ENCODE measurements at places on chromosomes 3 and 15.

DNA sequence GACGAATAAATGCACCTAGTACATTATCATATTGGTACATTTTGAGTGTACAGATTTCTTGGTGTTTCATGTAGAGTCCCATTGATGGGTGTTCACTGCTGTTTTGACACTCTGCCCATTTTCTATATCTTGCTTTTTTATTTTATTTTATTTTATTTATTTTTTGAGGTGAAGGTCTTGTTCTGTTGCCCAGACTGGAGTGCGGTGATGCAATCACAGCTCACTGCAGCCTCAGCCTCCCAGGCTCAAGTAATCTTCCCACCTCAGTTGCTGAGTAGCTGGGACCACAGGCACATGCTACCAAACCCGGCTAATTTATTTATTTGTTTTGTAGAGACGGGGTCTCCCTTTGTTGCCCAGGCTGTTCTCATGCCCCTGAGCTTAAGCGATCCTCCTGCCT lies 44.2 kb downstream of the DNAJC13 start:
- H3K4me3 ChIP-seq = no peak overlapping the region
- H3K36me3 ChIP-seq = peaks cover 9% of the 10 kb centered on the region
- DNase-seq = no peak
- H3K4me1 ChIP-seq = no peaks in the 10 kb centered on the region
- no peak overlapping the region for H3K27ac ChIP-seq
- H3K27me3 ChIP-seq = no peaks in the 10 kb centered on the region

- peaks cover 6% of the 10 kb centered on the region for H3K4me1 ChIP-seq
- DNase-seq = no peak
- H3K36me3 ChIP-seq = peaks cover 2% of the 10 kb centered on the region
- H3K27ac ChIP-seq = no peak overlapping the region
- peaks cover 9% of the 10 kb centered on the region for H3K27me3 ChIP-seq
Observed at GRCh38 chr15:35669432-35670045, 123.6 kb upstream of the DPH6 start.

GRCh38 chr3:108021533-108021932 lies 69.3 kb downstream of the CD47 start:
- H3K27ac ChIP-seq = no peak overlapping the region
- H3K27me3 ChIP-seq = no peaks in the 10 kb centered on the region
- peaks cover 4% of the 10 kb centered on the region for H3K4me1 ChIP-seq

- H3K36me3 ChIP-seq = peaks cover 6% of the 10 kb centered on the region
- H3K4me3 ChIP-seq = no peak overlapping the region
- no peaks in the 10 kb centered on the region for H3K4me1 ChIP-seq
- no peak for DNase-seq
- no peak overlapping the region for H3K27ac ChIP-seq
Observed at GRCh38 chr3:43080726-43081568, 24.9 kb downstream of the POMGNT2 start.

- no peak overlapping the region for H3K4me3 ChIP-seq
- H3K36me3 ChIP-seq = no peaks in the 10 kb centered on the region
- no peaks in the 10 kb centered on the region for H3K27me3 ChIP-seq
- no peak overlapping the region for H3K27ac ChIP-seq
Observed at GRCh38 chr15:96047255-96047931, 283.1 kb upstream of the NR2F2 start.

DNA sequence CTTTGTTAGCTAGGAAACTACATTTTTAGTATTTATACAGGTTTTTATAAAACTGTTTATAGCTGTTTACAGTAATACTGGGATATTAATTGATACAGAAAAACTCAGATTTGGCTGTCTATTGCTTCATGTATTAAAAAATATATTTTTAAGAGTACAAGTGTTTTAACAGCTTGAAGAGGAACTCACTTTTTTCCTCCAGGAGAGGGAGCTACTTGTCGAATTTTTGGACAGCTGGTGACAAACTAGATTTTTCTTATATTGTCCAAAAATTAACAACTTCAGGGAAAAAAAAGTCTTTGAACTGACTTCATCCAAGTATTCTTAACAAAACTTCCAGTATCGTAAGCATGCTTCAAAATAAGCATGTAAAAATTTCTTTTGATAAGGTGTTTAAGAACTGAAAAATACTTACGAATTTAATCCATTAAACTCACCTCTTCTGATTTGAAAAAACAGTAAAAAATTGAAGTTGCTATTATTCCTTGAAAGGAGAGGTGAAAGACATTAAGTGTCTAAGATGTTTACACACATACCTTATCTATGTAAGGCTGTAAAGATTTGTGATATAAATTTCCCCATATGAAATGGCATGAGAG lies 4.0 kb downstream of the DIPK2A start:
- peaks cover 35% of the 10 kb centered on the region for H3K4me1 ChIP-seq
- DNase-seq = no peak
- H3K27me3 ChIP-seq = no peaks in the 10 kb centered on the region

DNA sequence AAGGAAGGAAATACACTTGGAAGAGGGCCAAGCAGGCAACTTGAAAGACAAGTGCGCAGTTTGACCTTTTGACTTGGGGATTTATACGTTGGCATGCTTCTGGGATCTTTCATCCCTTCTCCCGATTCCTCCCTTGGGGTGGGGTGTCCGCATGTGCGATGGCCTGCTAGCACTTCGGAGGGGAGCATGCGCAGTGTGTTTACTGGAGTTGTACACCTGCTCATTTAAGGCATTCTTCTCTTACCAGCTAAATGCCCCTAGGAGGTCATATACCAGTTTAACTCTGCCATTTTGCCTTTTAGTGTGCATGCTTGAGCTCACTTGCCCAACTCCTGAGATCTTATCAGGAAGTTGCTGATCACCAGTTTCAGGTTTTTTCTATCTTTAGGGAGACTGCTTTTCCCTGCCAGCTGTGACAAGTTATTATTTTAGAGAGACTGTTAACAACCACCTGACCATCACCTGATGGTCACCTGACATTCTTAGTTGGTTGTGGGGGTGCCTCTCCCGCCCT lies 63.5 kb downstream of the BFSP2 start:
- H3K4me1 ChIP-seq = peaks cover 2% of the 10 kb centered on the region
- no peaks in the 10 kb centered on the region for H3K36me3 ChIP-seq
- H3K27me3 ChIP-seq = no peaks in the 10 kb centered on the region
- no peak for DNase-seq

DNA sequence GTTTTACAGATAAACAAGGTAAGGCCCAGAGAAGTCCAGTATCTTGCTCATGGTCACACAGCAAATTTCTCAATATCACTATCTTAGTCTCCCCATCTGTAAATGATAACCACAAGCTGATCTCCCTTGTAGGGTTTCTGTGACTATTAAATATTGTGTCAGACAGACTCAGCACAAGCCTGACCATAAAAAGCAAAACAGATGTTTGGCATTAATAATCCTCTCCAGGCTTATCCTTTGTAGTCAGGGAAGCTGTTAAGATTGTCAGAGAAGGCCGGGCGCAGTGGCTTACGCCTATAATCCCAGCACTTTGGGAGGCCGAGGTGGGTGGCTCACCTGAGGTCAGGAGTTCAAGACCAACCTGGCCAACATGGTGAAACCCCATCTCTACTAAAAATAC lies 173.2 kb upstream of the PRICKLE2 start:
- H3K36me3 ChIP-seq = no peaks in the 10 kb centered on the region
- no peaks in the 10 kb centered on the region for H3K4me1 ChIP-seq
- peaks cover 6% of the 10 kb centered on the region for H3K27me3 ChIP-seq
- H3K27ac ChIP-seq = no peak overlapping the region

GRCh38 chr3:15500107-15500724 lies 21.3 kb downstream of the COLQ start:
- no peaks in the 10 kb centered on the region for H3K36me3 ChIP-seq
- H3K27ac ChIP-seq = peak overlapping the region; percentile 76
- peak overlapping the region; percentile 57 for H3K4me3 ChIP-seq
- H3K4me1 ChIP-seq = peaks cover 23% of the 10 kb centered on the region
- DNase-seq = no peak

- H3K4me1 ChIP-seq = no peaks in the 10 kb centered on the region
- no peaks in the 10 kb centered on the region for H3K27me3 ChIP-seq
- no peak overlapping the region for H3K27ac ChIP-seq
- H3K4me3 ChIP-seq = no peak overlapping the region
Observed at GRCh38 chr3:26029321-26029720, 239.4 kb downstream of the OXSM start.

- no peaks in the 10 kb centered on the region for H3K36me3 ChIP-seq
- no peak overlapping the region for H3K27ac ChIP-seq
- H3K4me1 ChIP-seq = no peaks in the 10 kb centered on the region
- no peak for DNase-seq
Observed at GRCh38 chr3:144650380-144650779, 678.8 kb downstream of the DIPK2A start.

- H3K36me3 ChIP-seq = no peaks in the 10 kb centered on the region
- DNase-seq = no peak
- H3K27me3 ChIP-seq = peaks cover 47% of the 10 kb centered on the region
- H3K4me3 ChIP-seq = no peak overlapping the region
- H3K27ac ChIP-seq = no peak overlapping the region
Observed at GRCh38 chr15:70833861-70834765, 19.8 kb downstream of the LARP6 start.

- H3K36me3 ChIP-seq = no peaks in the 10 kb centered on the region
- no peaks in the 10 kb centered on the region for H3K4me1 ChIP-seq
- no peak overlapping the region for H3K27ac ChIP-seq
- no peak for DNase-seq
- H3K4me3 ChIP-seq = no peak overlapping the region
- peaks cover 9% of the 10 kb centered on the region for H3K27me3 ChIP-seq
Observed at GRCh38 chr15:51227940-51228732, 110.3 kb downstream of the CYP19A1 start.

DNA sequence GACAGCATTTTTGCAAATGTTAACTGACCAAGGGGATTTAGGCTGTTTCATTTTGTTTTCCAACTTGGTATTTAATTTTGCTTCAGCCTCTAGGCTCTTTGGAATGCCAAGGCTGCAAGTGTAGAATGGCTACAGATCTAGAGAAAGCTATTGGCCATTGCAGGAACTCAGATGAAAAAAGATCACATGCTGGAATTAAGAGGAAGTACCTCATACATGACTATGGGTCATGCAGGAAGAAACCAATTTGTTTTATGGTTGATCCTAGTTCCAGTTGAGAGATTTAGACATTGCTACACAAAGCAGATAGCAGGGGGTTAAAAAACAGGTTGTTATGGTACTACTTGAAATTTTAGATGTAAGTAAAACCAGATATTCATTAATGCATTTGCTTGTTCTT lies 12.7 kb upstream of the CLDN16 start:
- no peak overlapping the region for H3K27ac ChIP-seq
- DNase-seq = no peak
- no peaks in the 10 kb centered on the region for H3K4me1 ChIP-seq
- no peak overlapping the region for H3K4me3 ChIP-seq

DNA sequence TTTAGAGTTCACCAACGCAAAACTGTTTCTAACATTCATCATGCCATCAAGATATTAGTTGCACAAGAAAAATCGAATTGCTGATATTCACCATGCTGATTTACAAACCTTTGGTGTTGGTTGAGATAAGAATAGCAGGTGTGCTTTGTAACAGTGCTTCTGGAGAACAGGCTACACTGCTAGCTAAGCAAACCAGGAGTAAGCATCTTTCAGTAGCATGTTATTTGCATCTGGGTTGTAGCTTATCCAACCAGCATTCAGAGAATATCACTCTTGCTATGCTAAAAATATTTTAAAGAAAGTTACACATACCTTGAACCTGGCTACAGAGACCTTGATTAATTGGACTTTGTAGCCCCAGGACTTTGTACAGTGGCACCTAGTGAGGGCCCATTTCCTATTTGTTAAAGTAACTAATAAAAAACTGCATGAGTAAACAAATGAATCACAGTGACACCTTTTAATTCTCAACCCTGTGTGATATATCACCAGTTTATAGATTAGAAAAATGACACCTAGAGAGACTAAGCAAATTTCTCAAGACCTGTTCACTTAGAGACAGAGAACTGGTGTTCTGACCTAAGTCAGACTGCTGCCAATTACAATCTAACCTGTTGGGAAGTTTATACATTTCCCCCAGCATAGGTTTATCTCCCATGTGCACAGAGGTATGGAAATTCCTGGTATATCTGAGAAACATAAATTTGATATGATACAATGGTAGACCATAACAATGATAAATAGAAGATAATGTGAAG lies 435.5 kb upstream of the TGFBR2 start:
- H3K27ac ChIP-seq = no peak overlapping the region
- H3K27me3 ChIP-seq = no peaks in the 10 kb centered on the region
- no peak overlapping the region for H3K4me3 ChIP-seq
- peaks cover 2% of the 10 kb centered on the region for H3K4me1 ChIP-seq

GRCh38 chr15:90002428-90002844 lies 1.3 kb downstream of the ZNF710 start:
- H3K36me3 ChIP-seq = peaks cover 8% of the 10 kb centered on the region
- peak; percentile 18 for DNase-seq
- peak overlapping the region; percentile 96 for H3K27ac ChIP-seq
- no peaks in the 10 kb centered on the region for H3K27me3 ChIP-seq
- H3K4me1 ChIP-seq = peaks cover 52% of the 10 kb centered on the region
- peak overlapping the region; percentile 98 for H3K4me3 ChIP-seq

DNA sequence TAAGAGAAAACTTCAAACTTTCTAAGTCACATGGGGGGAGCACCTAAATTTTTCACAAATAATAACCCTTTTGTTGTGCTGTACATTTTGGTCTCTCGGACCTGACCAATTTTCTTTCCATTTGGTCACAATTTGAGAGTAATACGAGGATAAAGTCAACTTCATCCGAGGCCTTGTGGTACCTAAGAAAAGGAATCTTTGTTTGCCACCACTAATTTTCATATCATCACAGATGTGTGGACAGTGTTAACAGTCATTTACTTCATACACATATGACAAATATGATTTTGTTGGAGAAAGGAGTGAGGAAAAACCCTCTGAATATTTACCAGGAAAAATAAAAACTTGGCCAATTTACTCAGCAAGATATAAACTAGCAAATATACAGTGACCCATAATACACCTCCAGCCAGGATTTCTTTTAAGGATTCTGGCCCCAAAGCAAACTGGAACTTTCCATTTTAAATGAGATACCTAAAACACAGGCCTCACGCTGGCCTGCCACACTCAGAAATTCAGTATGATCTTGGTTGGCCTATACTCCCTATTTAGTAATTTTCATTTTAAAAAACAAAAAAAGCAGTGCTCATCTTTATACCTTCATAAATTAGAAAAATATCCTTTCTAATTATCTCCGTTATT lies 40.7 kb downstream of the VGLL4 start:
- peak overlapping the region; percentile 60 for H3K27ac ChIP-seq
- no peaks in the 10 kb centered on the region for H3K27me3 ChIP-seq
- H3K4me1 ChIP-seq = peaks cover 16% of the 10 kb centered on the region
- DNase-seq = no peak

DNA sequence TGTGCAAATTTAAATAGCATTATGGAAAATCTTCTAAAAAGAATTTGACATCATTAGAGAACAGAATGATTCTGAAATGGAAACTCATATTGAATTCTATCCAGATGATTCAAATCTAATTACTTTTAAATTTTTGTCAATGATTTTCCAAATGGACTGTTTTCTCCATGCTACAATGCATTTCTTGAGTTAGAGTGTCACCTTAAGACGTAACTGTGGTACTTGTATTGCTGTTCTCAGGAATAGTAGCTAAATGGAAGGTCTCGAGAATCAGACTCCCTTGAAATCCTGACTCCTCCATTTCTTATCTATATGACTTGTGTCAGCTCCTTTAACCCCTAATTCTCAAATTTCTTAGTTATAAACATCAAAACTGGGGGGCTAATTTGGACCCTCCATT lies 102.3 kb downstream of the P2RY1 start:
- H3K27ac ChIP-seq = no peak overlapping the region
- H3K27me3 ChIP-seq = peaks cover 5% of the 10 kb centered on the region

All from T-helper 17 cell (primary cell).